ENCODE measurements at places on chromosomes 12 and 14. TPM values are rescaled to one million over a fixed set of nuclear protein-coding genes. Genes with fewer than 3 reads are reported as not detected.

Gene ZBTB42
- total RNA-seq, result 1.5 TPM

Gene MRPS35
- total RNA-seq, result 52.8 TPM

Gene TEX22
- 1.4 TPM for total RNA-seq

Gene PYGL
- total RNA-seq, result 32.3 TPM
